CD4-positive, alpha-beta T cell treated with Interleukin-12 subunit alpha and Interleukin-12 subunit beta, for 1 hour (primary cell): ENCODE measurements at places on chromosomes 3 and 15.

- no peak for DNase-seq
Measured at GRCh38 chr3:193851941-193852674, 259.1 kb downstream of the OPA1 start.

GRCh38 chr3:11090551-11090950 is 63.7 kb upstream of the HRH1 start:
- DNase-seq: no peak

DNA sequence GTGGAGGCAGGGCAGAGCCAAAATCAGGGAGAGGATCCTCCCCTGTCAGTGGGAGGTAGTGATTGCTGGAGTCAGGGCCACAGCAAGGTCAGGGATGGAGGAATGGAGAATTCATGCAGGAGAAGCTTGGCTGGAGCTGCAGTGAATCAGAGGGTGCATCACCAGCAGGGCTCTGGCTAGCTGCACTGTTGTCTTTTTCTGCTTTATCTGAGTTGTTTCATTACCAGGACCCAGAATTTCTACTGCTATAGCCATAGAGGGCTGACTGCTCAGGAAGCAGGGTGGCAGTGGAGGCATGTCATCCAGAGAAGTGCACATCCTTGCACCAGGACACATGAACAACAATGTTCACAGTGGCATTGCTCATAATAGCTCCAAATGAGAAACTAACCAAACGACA is 113.5 kb upstream of the GALNT15 start:
- no peak for DNase-seq

DNA sequence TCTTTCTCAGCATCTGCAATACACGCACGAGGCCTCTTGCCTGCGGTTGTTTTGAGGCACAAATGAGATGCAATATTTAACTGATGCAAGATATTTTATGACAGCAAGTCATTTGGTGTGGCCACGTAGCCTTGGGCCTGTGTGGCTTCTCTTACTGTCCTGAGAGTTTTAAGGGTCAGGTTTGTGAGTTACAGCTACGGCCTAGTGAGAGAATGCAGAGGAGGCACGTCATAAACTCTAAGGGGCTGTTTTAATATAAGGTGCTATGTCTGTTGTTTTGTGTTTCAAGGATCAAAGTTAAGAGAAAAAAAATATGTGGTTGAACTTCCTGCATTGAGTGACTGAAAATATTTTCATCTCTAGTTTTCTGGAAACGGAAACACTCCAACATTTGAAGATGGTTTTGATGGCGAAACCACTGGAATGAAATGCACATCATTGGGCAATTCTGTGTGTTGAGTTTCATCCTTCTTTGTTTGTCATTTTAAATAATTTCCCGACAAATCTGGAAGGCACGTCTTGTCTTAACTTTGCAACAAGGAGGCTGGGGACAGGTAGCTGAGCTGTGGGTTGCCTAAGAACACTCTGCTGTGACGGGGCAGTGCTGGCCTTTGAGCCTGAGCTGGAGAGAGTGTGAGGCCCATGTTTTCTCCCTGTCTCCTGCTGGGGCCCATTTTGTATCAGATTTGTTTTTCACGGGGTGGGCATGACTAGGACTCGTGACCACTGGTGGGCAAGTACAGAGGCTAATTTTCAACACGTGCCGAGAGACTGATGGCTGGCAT is 5.1 kb downstream of the APBA2 start:
- peak; percentile 27 for DNase-seq

DNA sequence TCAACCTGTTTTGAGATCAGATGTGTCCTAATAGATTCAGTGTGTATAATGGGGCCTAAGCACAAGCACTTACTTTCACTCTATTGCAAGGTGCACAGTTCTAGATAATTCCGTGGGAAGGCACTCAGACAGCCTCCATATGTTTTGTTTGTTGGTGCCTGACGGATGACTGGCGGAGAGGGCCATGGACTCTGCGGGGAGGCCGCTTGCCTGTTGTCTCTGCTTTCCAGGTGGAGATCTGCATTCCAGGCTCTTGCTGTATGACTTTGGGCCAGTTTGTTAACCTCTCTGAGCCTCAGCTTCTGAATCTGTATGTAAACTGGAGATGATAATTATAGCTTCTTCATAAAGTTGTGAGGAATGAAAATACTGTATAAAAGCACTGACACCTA is 1.5 kb downstream of the IRAK2 start:
- DNase-seq: no peak

DNA sequence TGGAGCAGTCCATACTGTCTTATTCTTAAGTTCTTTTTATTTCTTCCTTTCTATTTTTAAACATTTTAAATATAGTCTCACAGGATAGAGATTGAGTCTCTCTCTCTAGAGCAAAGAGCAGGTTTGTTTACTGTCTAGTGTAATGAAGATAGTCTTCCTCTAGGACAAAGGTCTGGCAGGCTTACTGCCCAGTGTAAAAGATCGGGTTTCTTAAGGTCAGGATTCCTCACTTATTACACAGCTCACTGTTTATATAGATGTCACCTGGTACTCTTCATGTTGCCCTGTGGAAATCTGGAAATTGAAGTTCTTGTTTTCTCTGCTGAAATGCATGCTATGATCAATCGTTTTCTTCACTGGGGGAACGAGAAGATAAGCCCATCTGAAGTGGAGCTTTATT is 76.0 kb downstream of the ZBBX start:
- DNase-seq: no peak

DNA sequence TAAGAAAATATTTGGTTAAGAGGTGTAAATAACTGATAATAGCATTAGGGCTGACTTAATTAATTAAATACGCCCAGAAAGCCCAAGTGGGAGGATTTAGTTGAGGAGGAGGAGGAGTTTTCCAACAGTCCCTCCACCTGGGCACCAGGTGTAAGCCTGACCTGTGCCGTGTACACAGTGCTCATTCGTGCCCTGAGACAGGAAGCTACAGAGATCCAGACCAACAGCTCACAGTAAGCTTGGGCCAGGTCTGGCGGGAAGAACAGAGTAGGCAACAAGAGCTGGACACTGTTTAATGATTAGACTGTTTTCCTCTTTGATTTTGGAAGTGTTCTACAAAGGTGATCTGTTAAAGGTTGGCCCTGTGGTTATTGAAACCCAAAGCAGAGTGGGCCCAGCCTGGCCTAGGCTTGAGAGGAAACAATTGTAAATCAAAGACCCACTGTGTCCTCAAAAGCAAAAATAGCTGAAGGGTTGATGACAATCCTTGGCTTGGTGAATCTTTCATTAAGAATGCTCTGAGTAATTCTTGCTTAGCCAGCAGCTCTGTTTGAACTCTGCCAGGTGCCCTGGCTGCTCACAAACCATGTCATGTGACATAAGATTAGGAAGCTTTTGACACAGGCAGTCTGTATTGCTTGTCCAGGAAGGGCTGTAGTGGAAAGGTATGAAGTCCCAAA is 13.8 kb downstream of the SQOR start:
- no peak for DNase-seq

- DNase-seq: no peak
Measured at GRCh38 chr15:89389841-89390603, 55.4 kb upstream of the POLG start.

- no peak for DNase-seq
Measured at GRCh38 chr3:46935168-46935858, 41.2 kb downstream of the CCDC12 start.

DNA sequence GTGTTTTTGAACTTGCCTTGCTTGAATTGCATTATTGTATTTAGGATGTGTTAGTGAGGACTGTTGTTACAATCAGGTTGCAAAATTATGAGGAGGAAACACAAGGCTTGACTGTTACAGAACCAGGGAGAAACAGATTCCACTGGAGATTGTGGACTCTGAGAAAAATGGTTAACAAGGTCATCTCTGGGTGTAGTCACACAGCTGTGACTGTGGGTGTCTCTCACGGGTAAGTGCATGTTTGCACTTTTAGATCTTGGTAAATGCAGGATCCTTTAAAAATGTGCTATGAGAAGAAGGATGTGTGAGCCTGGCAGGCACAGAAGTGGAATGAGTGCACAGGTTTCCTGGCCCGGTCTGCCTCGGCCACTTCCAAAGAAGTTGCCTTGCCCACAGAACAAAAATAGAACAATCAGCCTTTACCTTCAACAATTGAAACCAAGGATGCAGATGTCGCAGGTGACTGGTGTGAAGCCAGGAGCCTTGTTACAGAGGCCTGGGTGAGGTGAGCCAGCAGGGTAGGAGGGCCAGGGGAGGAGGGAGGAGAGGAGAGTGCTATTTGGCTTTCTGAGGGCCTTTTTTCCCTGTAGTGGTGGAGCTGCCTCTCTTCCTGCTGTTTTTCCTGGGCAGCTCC is 68.0 kb downstream of the ABHD5 start:
- no peak for DNase-seq

DNA sequence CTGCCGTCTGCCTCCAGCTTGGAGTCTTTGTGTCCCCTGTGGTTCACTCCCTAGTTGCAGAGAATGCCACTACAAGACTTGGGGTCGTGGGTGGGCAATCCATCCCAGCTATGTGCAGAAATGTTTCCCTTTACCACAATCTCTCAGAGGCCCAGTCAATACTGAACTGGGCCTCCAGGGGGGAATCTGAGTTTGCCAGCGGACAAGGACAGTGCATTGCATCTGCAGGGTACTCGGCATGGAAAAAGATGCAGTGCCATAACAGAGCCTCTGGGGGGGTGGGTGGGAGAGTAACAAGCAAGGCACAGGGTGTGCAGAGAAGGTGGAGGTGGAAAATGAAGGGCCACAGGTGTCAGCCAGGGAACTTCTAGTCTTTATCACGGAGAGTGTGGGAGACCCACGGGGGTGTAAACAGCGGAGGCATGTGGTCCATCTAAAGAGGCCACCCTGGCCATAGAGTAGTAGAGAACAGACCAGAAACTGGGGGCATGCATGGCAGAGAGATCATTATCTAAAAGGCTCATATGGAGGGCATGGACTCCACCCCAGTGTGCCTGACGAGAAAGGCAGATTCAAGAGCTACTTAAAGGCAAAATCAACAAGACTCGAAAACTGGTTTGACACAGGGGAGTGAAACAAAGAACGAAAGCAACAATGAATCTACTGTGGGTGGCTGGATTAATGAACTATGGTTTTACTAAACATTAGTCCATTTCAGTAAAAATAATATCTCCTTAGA is 182.4 kb downstream of the ANXA2 start:
- DNase-seq: no peak

- no peak for DNase-seq
Measured at GRCh38 chr3:10928961-10929471, 63.5 kb upstream of the SLC6A1 start.

DNA sequence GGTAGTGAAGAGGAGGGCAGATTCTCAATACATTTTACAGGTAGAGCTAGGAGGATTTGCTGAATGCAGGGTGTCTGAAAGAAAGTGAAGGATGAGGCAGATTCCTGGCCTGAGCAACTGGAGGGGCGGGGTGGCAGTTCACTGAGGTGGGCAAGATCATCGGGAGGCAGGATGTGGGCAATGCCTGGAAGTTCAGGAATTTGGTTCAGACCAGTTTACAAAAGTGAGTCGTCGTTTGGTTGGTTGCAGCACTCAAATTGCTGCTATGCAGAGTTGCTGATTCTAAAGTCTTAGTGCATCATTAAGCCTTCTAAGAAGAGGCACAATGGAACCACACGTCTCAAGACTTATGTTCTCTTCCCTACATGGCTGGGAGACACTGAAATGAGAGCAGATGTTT is 134.0 kb downstream of the MFSD1 start:
- no peak for DNase-seq

- no peak for DNase-seq
Measured at GRCh38 chr15:46703020-46703861, 1014.1 kb upstream of the SEMA6D start.

GRCh38 chr3:120160050-120160449 is 65.8 kb upstream of the GSK3B start:
- no peak for DNase-seq

- no peak for DNase-seq
Measured at GRCh38 chr15:67137319-67137718, 71.9 kb downstream of the SMAD3 start.

GRCh38 chr3:24905266-24905665 is 410.6 kb upstream of the THRB start:
- DNase-seq: no peak

- no peak for DNase-seq
Measured at GRCh38 chr3:168707900-168708299, 612.2 kb upstream of the GOLIM4 start.

- DNase-seq: no peak
Measured at GRCh38 chr3:55454611-55455010, 32.5 kb downstream of the WNT5A start.

GRCh38 chr3:194573680-194574437 is 59.4 kb downstream of the TMEM44 start:
- DNase-seq: peak; percentile 41

GRCh38 chr15:100772478-100772877 is 107.2 kb upstream of the ALDH1A3 start:
- DNase-seq: no peak

- no peak for DNase-seq
Measured at GRCh38 chr3:13045904-13046568, 27.2 kb downstream of the IQSEC1 start.

GRCh38 chr3:154177406-154177805 is 56.2 kb downstream of the ARHGEF26 start:
- no peak for DNase-seq

- DNase-seq: no peak
Measured at GRCh38 chr15:89187986-89188514, 33.3 kb downstream of the RLBP1 start.

DNA sequence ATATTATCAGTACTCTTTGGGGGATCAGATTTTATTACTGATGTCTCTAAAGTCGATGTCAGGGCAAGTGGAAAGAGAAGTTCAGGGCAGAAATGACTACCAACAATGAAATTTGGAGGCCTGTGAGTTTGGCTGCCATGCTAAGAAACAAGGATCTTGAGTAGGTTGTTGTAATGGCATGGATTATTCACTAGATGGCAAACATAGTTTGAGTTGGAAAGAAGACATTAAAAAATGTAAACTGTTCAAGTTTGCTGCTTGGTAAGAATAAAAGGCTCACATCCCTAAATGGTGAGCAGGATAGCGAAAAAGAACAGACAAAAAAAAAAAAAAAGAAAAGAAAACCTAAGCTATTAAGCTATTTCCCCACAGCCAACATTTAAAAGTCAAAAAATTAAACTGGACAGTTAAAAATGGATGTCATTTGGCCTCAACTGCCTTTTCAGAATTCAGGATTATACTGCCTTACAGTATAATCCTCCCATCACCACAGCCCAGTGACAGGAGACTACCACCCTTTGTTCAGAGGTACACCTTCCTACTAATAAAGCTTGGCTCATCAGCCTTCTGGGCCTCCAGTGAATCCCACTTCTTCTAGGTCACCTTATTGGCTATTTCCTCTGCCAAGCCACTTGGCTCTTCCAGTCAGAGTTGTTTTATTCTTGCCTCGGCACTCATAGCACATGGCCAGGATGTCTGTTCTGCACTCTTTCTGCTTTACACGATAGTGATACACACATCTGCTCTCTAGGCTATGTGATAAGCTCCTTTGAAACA is 163.7 kb downstream of the PLD1 start:
- peak; percentile 15 for DNase-seq

GRCh38 chr3:126937533-126937932 is 45.4 kb upstream of the PLXNA1 start:
- no peak for DNase-seq
